ENCODE measurements at places on chromosomes 2 and 18. TPM values are rescaled to one million over a fixed set of nuclear protein-coding genes. Genes with fewer than 3 reads are reported as not detected.

- DNase-seq: no peak
Observed at GRCh38 chr2:209578394-209579001, 154.7 kb downstream of the MAP2 start.

GRCh38 chr2:9796056-9797010 is 46.9 kb upstream of the TAF1B start:
- DNase-seq: no peak

GRCh38 chr2:113119111-113119510 is 8.3 kb upstream of the IL1RN start:
- no peak for DNase-seq

The ANKRD30BL gene
- total RNA-seq: not detected

GRCh38 chr2:85819811-85820510 is 66.2 kb downstream of the ATOH8 start:
- no peak for DNase-seq

GRCh38 chr2:170073288-170073687 is 104.7 kb upstream of the MYO3B start:
- DNase-seq: no peak

DNA sequence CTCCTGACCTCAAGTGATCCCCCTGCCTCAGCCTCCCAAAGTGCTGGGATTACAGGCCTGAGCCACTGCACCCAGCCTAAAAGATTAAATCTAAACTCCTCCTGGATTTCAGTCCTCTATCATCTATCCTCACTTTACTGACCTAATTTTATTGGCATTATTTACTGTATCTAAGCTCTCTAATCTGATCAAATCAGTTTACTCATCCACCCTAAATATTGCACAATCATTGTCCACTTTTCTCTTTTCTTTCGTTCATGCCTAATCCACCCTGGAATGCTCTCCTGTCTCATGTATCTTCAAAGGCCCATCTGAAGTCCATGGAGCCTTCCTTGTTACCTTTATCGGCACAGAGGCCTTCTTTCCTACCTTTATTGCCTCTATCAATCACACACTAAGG is 31.6 kb upstream of the GPR155 start:
- DNase-seq: no peak

DNA sequence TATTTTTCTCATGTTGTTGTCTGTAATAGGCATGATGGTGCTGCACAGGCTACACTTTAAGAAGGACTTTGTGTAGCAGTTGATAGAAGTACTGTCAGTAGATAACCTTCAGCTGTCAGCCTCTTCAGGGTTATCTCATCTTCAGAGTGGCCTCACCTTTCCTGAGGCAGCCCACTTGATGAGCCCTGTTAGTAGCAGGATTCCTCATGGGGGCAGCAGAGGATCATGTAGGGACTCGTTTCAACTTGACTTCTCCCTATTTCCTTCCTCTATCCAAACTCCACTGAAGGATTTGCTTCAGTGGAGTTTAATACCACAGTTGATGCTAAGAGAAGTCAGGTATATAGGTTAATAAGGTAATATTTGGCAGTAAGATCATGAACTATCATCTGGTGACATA is 530.3 kb upstream of the FSIP2 start:
- DNase-seq: no peak

- DNase-seq: no peak
Observed at GRCh38 chr2:42984617-42985016, 192.2 kb upstream of the HAAO start.

DNA sequence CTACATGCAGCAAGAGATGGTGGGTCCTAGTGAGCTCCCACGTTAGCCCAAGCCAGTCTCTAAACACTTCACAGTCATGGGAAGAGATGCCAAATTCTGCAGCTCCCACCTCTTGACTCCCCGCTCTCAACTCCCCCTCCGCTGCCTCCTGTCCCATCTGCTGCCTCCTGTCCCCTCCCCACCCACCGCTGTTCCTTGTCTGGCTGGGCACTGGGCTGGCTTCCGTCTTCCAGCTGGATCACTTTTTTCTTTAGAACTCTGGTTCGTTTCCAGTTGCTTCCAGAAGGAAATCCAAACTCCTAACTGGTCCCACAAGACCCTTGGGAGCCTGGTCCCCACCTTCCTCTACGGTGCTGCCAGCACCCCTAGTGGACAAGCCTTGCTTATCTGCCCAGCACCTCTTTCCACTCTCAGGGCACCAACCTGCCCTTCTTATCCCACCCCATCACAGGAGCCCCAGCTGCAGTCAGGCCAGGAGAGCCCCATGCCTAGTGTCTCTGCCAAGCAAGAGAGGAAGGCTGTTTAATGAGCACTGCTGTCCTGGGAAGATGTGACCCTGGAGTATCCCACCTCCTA is 12.1 kb upstream of the TWIST2 start:
- no peak for DNase-seq

DNA sequence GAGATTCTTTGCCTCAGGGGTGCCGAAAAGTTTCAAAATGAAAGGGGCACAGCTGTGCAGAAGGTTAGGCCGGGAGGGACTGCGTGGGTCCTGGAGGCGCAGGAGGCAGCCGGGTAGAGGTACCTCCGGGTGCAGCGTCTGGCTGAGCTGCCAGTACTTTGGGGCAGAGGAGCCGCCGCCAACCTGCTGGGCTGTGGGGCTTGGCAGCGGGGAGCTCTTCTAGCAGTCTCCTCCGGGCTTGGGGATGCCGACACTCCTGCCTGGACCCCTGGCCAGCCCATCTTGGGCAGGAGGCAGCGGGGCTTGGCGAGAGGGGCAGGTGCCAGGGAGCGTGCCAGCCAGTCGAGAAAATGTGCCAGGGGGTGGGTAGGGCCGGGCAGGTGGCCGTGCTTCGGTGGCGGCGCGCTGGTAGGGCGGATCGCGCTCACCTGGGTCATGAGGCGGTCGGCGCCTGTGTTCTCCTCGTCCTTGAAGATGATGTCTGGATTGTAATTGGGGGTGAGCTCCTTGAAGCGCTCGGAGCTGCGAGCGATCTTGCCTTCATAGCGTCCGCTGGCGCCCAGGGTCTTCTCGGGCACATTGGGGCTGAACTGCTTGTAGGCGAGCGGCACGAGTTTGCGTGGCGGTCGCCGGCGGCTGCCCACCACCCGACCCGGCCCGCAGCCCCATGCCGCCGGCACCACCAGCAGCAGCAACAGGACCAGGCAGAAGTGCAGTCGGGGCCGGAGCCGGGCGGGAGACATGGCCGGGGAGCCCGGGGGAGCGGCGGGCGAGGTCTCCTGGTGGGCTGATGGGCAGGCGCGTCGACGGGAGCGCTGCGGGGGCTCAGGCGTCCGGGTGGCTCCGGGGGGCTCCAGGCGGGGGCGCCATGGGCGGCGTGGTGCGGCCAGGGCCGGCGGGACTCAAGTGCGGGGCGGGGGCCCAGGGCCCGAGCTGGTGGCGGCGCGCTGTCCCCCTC is 717 bp downstream of the IHH start:
- no peak for DNase-seq
